ENCODE measurements at places on chromosomes 7 and 10.

GRCh38 chr10:12535656-12536055 lies 186.3 kb downstream of the CAMK1D start:
- DNase-seq, result no peak

GRCh38 chr10:14353291-14353913 lies 22.7 kb upstream of the FRMD4A start:
- DNase-seq, result no peak

GRCh38 chr7:117716707-117717299 lies 156.4 kb downstream of the CTTNBP2 start:
- no peak for DNase-seq

GRCh38 chr7:83941300-83941699 lies 253.3 kb downstream of the SEMA3A start:
- DNase-seq, result no peak

- DNase-seq, result no peak
These were observed 138.5 kb downstream of the ABCA13 start for GRCh38 chr7:48309720-48310119.

DNA sequence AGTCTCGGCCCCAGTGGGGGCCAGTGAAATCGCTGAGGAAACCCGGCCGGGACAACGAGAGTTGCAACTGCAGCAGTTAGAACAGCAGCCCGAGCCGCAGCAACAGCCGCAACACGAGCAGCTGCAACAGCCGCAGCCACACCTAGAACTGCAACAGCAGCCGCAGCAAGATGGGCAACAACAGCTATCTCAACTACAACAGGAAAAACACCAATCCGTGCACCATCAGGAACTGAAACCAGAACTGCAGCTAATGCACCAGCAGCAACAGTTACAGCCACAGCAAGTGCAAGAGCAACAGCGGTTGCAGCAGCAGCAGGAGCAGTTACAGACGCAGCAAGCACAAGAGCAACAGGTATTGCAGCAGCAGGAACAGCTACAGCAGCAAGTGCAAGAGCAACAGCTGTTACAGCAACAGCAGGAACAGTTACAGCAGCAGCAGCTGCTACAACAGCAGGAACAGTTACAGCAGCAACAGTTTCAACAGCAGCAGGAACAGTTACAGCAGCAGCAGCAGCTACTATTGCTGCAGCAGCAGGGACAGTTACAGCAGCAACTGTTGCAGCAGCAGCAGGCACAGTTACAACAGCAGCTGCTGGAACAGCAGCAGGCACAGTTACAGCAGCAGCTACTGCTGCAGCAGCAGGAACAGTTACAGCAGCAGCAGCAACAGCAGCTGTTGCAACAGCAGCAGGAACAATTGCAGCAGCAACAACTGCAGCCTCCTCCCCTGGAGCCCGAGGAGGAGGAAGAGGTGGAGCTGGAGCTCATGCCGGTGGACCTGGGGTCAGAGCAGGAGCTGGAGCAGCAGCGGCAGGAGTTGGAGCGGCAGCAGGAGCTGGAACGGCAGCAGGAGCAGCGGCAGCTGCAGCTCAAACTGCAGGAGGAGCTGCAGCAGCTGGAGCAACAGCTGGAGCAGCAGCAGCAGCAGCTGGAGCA lies 6.1 kb downstream of the ZNF853 start:
- DNase-seq, result no peak

GRCh38 chr7:154777489-154777888 lies 225.4 kb downstream of the PAXIP1 start:
- no peak for DNase-seq

- DNase-seq, result no peak
These were observed 114.1 kb downstream of the ABCA13 start for GRCh38 chr7:48285373-48285772.

DNA sequence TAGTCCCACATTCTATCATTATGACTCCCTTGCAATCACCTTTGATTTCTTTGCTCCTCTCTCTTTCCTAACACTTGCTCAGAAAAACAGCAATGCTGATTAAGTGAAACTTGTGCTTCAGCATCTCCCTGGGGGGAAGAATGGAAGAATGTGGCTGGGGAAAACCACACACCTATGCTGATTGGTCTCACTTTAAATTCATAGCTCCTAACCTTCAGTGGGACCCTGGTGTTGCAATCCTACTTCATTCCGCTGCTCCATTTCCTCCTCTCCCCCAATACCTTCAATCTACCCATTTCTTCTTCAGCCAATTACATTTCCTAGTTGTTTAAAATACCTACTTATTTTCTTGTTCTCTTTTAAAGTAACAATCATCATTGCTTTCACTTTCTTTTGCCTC lies 1166.7 kb upstream of the C7orf33 start:
- DNase-seq, result no peak

DNA sequence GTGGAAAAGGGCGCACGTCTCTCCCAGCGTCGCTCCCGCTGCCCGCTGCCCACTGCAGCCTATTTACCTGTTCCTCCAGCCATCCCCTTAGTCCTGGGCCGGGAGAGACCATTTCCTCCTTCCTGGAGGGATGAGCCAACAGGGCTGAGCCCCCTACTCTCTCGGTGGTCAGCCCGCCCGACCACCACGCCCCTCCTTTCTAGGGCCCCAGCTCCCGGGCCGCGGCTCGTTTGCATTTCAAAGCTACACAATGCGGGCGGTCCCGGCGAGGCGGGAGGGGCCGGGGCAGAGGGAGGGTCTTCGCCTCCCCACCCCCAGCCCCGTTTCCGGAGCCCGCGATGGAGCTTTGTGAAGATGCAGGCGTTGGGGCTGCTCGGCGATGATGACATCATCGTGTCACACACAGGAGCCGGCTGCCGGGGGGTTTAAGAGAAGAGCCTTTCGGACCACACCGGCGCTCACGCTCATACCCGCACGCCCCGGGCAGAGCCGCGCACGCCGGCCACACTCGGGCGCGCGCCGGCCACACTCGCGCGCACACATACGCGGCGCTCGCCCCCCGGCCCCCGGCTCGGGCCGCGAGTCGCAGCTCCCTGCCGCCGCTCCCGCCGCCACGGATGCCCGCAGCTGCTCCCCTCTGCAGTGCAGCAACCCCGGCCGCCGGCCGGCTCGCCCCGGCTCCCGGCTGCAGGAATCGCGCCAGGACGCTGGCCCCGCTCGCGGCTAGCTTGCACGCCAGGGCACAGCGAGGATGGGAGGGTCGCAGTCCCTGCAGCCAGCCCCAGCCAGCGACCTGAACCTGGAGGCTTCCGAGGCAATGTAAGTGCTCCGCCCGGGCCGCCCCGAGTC lies 107.7 kb upstream of the BTBD16 start:
- DNase-seq, result no peak

Data from CD4-positive, alpha-beta memory T cell (primary cell).